G401 (cell line): ENCODE measurements at places on chromosomes 4 and X. TPM values are rescaled to one million over a fixed set of nuclear protein-coding genes. Genes with fewer than 3 reads are reported as not detected.

GRCh38 chr4:79904331-79904730, 168.7 kb downstream of the ANTXR2 start:
- no peak for DNase-seq

GRCh38 chr4:180240670-180241069, 2002.5 kb upstream of the TENM3 start:
- DNase-seq: no peak

GRCh38 chr4:173045571-173045970, 123.0 kb upstream of the GALNT7 start:
- DNase-seq: no peak

GRCh38 chr4:163090997-163091684, 75.5 kb downstream of the NAF1 start:
- DNase-seq: no peak

GRCh38 chrX:6002056-6002455, 226.6 kb downstream of the NLGN4X start:
- DNase-seq: peak; percentile 16

Gene CXCL5
- not detected in 2 replicates for total RNA-seq

Gene RASGEF1B
- not detected in 2 replicates for total RNA-seq

- DNase-seq: no peak
These were observed 31.2 kb downstream of the PPP2R3B start for GRCh38 chrX:355329-356050.

Gene PHEX
- total RNA-seq: not detected in 2 replicates

Gene SPOCK3
- total RNA-seq: not detected in 2 replicates

Gene FRAS1
- not detected in 2 replicates for total RNA-seq

Gene RNF175
- not detected in 2 replicates for total RNA-seq

- DNase-seq: peak; percentile 96
These were observed at the start of gene NELFA for GRCh38 chr4:2008921-2009650. Gene NELFA, minus strand, starts transcription at chr4:2008974. Its CDS starts 15 bp downstream, at chr4:2008959.

DNA sequence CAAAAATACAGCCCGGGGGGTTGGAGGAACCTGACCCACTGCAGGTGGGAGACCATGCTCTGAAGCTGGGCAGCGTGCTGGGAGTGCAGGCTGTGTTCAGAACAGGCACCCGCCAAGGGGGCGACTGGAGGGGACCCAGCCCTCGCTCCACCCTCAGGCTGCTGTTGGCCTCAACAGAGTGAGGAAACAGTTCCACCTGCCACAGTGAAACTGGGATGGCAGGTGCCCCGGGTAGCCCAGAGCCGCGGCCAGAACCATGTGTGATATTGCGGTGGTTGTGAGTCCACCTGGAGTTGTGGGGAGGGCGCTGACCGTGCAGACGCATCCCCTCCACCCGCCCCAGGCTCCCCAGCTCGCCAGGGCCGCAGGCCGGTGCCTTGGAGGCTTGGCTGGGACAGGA, 45.7 kb upstream of the PSAPL1 start:
- no peak for DNase-seq

- no peak for DNase-seq
These were observed 73.6 kb downstream of the SNX25 start for GRCh38 chr4:185282968-185283367.

Gene PCDH11X
- total RNA-seq: 0.06 TPM in 1 of 2 replicates, not detected in the other

Gene SSX2B
- total RNA-seq: not detected in 2 replicates

DNA sequence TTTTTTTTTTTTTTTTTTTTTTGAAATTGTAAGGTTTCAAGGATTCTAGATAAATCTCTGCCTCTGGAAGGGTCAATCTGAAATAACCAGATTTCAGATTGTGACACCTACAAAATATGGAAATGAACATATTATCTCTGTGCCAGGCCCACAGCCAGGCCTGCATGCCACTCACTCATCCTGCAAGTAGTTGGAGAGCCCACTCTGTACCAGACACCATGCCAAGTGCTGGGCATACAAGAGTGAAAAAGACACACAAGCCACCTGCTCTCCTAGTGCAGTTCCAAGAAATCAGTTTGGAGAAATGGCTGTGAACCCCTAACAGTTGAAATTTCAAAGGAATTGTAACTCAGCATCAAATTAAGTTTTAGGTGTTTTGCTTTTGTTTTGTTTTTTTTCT, 145.9 kb upstream of the NOCT start:
- peak; percentile 78 for DNase-seq
